ENCODE measurements at places on chromosomes 4 and X.

DNA sequence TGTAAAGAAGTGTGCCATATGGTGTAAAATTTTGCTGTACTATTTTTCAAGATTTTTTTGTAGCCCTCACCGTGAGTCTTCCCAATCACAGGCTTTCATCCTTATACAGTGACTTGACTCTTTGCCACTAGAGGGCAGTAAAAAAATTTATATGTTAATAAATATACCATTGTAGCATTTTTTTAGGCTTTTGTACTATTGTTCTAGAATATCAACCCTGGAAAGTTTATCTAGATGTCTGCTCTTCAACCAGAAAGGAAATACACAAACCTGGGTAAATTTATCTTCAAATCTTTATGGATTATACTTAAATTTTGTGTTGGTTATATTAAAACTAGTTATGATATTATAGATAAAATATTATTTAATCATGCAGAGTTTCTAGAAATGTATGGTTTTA, 235.3 kb downstream of the TENM3 start:
- no peak for DNase-seq

DNA sequence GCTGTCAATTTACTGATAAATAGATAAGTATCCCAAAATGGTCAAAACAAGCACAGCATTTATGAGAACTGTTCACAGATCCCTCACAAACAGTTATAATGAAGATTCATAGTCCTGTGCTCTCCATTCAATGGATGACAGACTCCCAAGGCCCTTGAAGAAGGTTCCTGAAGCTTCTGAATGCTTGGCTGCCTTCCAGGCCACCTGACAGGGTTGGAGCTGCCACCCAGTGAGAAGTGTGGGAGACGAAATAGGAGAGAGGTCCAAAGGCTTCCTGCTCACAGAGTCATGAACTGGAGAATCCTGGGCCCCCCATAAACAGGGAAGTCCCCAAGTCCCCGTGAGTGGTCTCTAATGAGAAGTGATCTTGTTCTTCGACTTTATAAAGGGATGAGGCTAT, 26.0 kb upstream of the ANXA3 start:
- no peak for DNase-seq

- DNase-seq, result no peak
These were observed 43.8 kb downstream of the PALLD start for GRCh38 chr4:168540503-168541265.

- DNase-seq, result no peak
These were observed 71.9 kb upstream of the STK26 start for GRCh38 chrX:131951166-131951565.

GRCh38 chr4:187798385-187798784, 197.2 kb upstream of the ZFP42 start:
- DNase-seq, result no peak

DNA sequence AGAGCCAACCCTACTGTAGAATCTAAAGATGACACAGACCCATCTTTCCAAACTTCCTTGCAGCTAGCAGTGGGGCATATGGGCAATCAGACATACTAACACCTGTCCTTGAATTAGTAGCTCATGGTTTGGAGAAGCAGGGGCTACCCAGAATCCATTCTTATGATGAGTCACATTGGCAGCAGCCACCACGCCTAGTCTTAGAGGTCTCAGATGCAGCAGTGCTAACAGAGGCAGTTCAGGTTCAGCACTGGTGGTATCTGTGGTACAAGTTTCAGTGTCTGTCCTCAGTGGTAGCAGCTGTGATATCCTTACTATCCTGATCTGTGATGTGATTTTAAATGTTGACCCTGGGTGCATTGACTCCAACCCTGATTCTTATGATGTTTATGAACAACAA, 68.1 kb downstream of the FRMPD4 start:
- no peak for DNase-seq

GRCh38 chrX:71958281-71958675, 47.6 kb downstream of the NHSL2 start:
- DNase-seq, result no peak

DNA sequence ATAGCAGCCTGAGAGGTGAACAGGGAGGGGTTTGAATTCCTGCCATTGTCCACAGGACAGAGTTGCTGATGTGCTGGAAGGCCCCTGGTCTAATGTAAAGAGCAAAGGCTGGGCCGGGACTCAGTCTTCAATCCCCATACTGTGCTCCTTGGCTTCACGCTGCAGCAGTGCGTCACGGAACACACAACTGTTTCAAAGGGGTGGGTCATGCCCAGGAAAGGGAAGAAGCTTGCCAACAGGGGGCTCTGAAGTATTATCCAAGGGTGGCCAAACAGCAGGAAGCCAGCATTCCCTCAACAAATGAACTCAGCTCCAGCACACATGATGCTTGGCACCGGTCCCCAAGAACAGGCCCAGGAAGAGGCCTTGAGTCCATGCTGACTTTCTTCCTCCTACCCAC, 122.5 kb downstream of the NFKB1 start:
- DNase-seq, result no peak

GRCh38 chrX:44871931-44872820, 812 bp upstream of the KDM6A start:
- peak; percentile 2 for DNase-seq

DNA sequence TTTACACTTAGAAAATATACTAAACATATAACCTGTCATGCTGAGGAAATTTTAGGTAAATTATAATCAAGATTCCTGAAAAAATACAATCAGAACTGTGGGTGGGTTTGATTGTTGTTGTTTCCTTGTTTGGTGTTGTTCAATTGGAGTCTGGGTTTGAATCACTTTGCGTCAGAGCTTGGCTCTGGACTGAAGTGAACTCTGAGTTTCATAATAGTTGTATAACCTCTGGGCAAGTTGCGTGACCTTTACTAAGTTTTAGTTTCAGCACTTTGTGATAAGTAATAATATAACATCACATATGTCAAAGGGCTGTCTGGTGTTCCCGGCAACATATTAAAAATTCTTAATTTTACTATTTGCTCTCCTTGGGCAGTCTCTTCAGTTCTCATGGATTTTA, 758.1 kb downstream of the RAPGEF2 start:
- no peak for DNase-seq

DNA sequence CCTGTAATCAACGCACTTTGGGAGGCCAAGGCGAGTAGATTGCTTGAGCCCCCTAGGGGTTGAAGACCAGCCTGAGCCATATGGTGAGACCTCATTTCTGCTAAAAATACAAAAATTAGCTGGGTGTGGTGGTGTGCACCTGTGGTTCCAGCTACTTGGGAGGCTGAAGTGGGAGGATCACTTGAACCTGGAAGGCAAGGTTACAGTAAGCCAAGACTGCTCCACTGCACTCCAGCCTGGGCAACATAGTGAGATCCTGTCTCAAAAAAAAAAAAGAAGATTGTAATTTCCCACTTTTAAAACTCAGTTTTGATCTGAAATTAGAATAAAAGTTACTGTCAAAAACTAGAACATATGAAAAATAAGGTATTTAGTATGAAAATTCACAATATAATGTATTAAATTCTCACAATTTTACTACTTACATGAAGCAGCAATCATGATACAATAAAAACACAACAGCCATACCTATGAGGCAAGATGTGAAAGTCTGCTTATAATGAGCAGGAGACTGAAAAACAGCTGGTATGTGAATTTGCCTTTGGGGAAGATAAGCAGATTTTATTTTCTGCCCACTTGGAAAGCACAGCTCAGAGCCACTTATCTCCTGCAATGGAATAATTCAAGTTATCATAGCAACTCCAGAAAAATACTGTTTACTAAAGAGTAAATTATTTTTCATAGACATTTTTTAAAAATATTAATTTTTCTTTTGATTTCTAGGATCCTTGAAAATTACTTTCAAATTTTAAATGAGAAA, 50.6 kb downstream of the ZGRF1 start:
- no peak for DNase-seq

GRCh38 chr4:79851625-79852304, 221.3 kb downstream of the ANTXR2 start:
- no peak for DNase-seq

- DNase-seq, result no peak
These were observed 32.6 kb downstream of the UBA6 start for GRCh38 chr4:67668315-67668714.

- DNase-seq, result peak; percentile 37
These were observed 106.7 kb downstream of the ARHGAP6 start for GRCh38 chrX:11558972-11559371.

GRCh38 chr4:95548738-95549245, at the start of gene UNC5C:
TSS of gene UNC5C (minus strand) at chr4:95548973.
- DNase-seq, result no peak

DNA sequence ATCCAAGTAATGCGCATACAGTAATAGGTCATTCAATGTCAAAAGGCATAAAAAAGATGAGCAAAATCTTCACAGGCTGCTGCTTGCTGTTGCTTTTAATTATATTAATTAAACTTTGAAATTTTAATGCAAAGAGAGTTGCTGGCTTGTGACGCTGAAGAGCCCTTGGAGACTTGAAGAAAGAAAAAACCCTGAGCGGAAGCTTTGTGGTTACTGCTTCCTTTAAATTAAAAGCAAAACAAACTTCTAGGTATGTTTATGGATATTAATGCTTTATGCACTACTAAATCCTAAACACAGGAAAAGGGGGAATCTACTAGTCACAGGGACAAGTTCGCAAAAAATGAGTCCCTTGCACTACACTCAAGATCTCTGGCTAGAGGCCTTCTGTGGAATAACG, 166.7 kb downstream of the ANTXR2 start:
- DNase-seq, result no peak

- no peak for DNase-seq
These were observed 124.1 kb upstream of the TBL1X start for GRCh38 chrX:9340598-9341290.

DNA sequence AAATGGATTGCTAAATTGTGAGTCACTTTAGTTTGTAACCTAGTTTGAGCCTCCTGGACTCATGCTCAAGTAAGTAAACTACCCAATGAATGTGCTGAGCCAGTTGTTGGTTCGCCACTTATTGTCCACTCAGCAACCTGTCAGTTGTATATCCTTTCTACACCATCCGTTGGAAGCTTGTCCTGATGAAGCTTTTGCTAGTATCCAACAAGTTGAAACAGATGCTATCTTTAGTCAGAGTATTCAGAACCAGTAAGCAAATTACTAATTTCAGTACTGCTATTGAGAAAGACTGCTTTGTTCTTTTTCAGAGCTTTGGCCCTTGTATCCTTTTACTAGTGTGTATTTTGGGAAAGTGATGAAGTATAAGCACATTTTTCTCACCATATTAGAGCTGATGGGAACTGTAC, 4.3 kb upstream of the NAA15 start:
- DNase-seq, result no peak

DNA sequence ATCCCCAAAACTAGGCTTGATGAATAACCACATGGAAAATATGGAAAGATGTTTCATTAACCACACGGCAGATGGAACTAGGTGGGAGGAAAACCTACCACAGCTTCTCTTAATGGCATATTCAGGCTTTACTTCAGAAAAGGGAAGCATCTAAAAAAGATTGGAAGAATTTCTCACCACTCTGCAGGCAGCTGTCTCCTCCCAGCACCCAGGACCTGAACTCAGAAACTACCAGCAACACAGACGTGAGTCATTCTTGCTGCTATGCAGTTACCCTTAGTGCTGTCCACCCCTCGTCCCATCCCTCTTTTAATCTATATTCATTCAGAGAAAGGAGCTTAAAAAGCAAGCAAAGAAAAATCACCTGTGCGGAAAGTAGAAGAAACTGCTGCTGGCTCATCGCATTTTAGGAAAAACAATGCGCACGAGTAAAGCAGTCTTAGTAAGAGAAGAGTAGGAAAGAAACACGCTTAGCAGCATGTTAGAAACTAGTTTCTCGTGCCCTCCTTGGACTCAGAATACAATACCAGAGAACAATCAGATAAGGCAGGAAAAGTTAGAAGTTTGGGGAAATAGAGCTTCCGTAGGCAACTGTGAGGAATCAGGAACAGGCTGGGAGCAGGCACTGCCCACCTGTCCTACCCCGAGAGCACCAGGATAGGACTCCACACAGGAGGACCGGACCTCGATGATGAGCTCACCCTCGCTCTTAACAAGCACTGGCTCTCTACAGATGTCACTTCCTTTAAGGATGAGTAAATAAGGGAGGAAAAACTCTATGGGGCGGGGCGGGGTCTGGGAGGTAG, 48.1 kb upstream of the ENPP6 start:
- DNase-seq, result no peak

DNA sequence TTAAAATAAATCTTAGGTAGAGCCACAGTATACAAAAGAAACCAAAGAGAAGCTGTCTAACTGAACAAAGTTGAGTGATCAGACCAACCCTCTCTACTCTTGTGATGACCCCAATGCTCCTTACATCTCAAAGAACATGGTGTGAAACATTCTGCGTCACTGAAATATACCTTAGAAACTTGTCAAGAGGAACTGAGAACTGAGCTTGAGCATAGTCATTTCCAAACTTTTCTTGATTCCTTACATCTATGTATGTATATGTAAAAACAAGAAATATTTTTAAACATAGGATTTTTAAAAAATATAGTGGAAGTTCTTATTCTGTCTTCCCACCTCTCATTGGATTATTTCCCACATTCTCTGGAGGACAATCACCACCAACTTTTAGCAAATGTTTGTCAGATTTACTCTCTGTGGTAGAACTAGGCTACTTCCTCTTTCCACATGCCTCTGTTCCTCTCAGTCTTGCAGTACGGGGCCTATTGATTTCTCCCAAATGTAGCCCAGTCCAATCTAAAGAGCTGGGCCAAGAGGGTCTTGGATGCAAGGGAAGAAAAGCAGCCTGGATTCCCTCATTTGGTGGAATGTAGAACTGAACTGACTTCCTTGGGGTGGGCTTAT, 98.2 kb upstream of the HHIP start:
- no peak for DNase-seq

- DNase-seq, result no peak
These were observed 15.5 kb upstream of the GPR82 start for GRCh38 chrX:41708486-41708885.

DNA sequence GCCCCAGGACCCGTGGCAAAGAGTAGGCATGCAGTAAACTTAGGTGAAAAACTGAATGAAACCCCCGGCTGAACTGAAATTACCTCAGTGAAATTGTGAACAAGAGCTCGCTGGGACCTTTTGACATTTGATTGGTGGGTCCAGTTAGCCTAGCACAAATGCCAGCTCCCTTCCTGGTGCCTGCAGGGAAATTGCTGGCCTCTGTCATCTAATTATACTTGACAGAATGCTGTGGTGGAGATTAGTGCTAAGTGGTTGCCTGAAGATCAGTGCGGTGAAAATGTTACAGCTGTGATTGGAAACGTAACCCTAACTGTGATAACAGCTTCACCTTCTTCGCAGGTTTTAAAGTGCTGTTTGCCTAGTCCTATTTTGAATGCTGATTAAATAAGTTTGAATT, 43.0 kb downstream of the ADD1 start:
- DNase-seq, result no peak

GRCh38 chr4:26609868-26610267, 26.0 kb downstream of the TBC1D19 start:
- no peak for DNase-seq

- DNase-seq, result no peak
These were observed 236.3 kb downstream of the PCDH10 start for GRCh38 chr4:133385161-133385954.

- DNase-seq, result no peak
These were observed 25.8 kb upstream of the USP46 start for GRCh38 chr4:52684896-52685295.

- no peak for DNase-seq
These were observed 105.8 kb downstream of the CHIC1 start for GRCh38 chrX:73668779-73669178.

- DNase-seq, result no peak
These were observed 18.4 kb downstream of the PRPS1 start for GRCh38 chrX:107646735-107647134.

GRCh38 chr4:106803083-106803482, 233.0 kb downstream of the DKK2 start:
- DNase-seq, result no peak

GRCh38 chr4:3765271-3766035, 732 bp upstream of the ADRA2C start:
- DNase-seq, result no peak

GRCh38 chr4:53205970-53206369, 159.9 kb downstream of the SCFD2 start:
- DNase-seq, result no peak
